T-cell (primary cell): ENCODE measurements at places on chromosomes 7 and 10.

GRCh38 chr10:43479275-43479674 is 42.4 kb downstream of the ZNF487 start:
- H3K27ac ChIP-seq = no peak overlapping the region
- no peak overlapping the region for H3K4me3 ChIP-seq
- H3K36me3 ChIP-seq = no peaks in the 10 kb centered on the region
- H3K4me1 ChIP-seq = no peaks in the 10 kb centered on the region
- H3K27me3 ChIP-seq = no peaks in the 10 kb centered on the region

DNA sequence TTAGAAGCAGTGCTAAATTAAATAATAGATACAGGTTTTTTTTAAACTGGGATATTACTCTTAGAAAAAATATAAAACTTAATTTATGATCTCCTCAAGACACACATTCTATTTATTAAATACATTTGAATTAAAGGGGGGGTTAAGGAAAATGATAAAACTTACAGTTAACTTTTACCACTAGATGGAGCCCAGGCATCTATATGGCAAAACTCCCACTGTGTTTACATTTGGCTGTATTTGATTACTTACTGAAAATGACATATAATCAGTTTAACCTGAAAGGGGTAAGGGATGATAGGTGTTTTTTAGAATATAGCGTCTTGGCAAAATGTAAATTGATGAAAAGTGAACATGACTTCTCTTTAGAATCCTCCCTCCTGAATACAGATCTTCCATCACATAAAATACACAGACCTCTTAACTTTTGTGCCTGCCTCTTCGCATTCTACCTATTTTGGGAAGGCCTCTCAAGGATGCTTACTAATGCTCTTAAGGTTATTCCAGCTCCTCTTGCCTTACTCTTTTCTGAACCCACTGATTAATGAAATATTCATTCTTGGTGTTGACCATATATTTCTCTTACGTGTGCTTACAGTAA is 235.7 kb downstream of the AGMO start:
- no peaks in the 10 kb centered on the region for H3K36me3 ChIP-seq
- DNase-seq = no peak
- no peaks in the 10 kb centered on the region for H3K4me1 ChIP-seq
- H3K27ac ChIP-seq = no peak overlapping the region

DNA sequence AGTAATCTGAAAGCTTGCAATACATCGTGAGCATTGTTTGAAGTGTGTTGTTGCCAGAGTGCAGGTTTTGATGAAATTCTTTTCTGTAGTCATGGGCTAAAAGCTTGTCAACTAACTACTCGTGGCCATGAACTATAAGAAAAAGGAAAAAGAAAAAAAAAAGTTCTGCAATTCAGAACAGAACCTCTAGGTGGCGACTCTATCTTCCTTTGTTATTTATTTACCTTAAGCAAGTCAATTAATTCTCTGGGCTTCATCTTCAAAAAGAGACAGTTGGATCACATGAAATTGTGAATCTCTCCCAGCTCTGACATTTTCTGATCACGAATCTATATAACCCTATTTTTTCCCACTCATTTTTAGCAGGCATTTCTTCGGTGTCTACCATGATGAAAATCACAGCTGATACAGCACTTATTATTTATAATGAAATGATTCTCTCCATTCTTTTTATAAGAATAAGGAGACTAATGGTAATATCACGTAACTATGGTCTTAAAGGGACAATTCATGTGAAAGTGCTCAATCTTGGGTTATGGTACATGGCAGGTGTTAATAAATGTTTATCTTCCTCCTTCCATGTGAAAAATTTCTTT is 18.8 kb downstream of the TMEM196 start:
- no peak overlapping the region for H3K4me3 ChIP-seq
- no peaks in the 10 kb centered on the region for H3K4me1 ChIP-seq
- no peaks in the 10 kb centered on the region for H3K27me3 ChIP-seq
- no peaks in the 10 kb centered on the region for H3K36me3 ChIP-seq
- no peak overlapping the region for H3K27ac ChIP-seq

DNA sequence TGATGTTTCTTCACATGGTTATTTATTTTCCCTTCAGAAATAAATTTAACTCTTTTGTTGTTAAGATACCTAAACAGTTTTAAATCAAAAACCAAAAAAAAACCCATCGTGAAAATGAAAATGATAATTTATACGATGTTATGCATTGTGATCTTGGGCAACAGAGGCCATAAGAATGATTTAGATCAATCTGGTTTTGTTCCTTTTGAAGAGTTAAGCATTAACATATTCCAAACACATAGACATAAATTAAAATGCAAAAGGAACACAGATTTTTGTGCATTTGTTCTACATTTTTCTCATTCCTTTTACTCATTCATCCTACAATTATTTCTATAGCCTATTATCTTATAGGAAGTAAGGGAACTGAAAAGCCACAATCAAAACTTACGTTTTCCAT is 226.1 kb upstream of the SEMA3D start:
- no peaks in the 10 kb centered on the region for H3K27me3 ChIP-seq
- no peaks in the 10 kb centered on the region for H3K4me1 ChIP-seq
- H3K4me3 ChIP-seq = no peak overlapping the region
- DNase-seq = no peak
- no peaks in the 10 kb centered on the region for H3K36me3 ChIP-seq

GRCh38 chr7:105021352-105021751 is 7.3 kb downstream of the KMT2E start:
- H3K4me1 ChIP-seq = peaks cover 19% of the 10 kb centered on the region
- H3K27me3 ChIP-seq = no peaks in the 10 kb centered on the region
- H3K27ac ChIP-seq = no peak overlapping the region
- DNase-seq = no peak
- H3K36me3 ChIP-seq = no peaks in the 10 kb centered on the region
- H3K4me3 ChIP-seq = no peak overlapping the region

GRCh38 chr10:55979203-55979602 is 381.9 kb downstream of the ZWINT start:
- H3K4me3 ChIP-seq = no peak overlapping the region
- H3K27me3 ChIP-seq = no peaks in the 10 kb centered on the region
- no peak overlapping the region for H3K27ac ChIP-seq
- no peaks in the 10 kb centered on the region for H3K36me3 ChIP-seq
- no peaks in the 10 kb centered on the region for H3K4me1 ChIP-seq

- no peaks in the 10 kb centered on the region for H3K27me3 ChIP-seq
- no peak overlapping the region for H3K27ac ChIP-seq
- DNase-seq = no peak
- H3K4me1 ChIP-seq = peaks cover 11% of the 10 kb centered on the region
- peak overlapping the region; percentile 77 for H3K4me3 ChIP-seq
- H3K36me3 ChIP-seq = no peaks in the 10 kb centered on the region
Measured at GRCh38 chr7:130667593-130668257, 823 bp downstream of the COPG2 start.

- no peak overlapping the region for H3K4me3 ChIP-seq
- H3K4me1 ChIP-seq = no peaks in the 10 kb centered on the region
- peaks cover 6% of the 10 kb centered on the region for H3K27me3 ChIP-seq
Measured at GRCh38 chr10:48600645-48601505, 4.0 kb downstream of the ARHGAP22 start.

DNA sequence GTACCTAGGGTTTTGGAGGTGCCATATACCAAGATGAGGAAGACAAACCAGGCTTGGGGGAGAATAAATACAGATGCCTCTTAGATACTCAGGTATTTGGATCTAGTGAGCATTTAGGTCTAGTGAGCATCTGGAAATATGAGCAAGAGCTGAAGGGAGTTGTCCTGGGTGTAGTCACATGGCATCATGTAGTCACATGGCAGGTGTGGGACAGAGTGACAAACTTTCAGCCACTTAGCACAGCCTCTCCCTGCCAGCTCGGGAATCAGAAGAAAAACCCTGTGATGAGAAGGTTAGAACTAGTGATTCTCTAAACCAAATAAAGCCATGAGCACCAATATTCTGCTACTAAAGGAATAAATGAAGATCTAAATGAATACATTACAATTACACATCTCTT is 24.3 kb downstream of the RGR start:
- no peaks in the 10 kb centered on the region for H3K4me1 ChIP-seq
- H3K36me3 ChIP-seq = no peaks in the 10 kb centered on the region
- no peak for DNase-seq
- no peaks in the 10 kb centered on the region for H3K27me3 ChIP-seq
- H3K27ac ChIP-seq = no peak overlapping the region

DNA sequence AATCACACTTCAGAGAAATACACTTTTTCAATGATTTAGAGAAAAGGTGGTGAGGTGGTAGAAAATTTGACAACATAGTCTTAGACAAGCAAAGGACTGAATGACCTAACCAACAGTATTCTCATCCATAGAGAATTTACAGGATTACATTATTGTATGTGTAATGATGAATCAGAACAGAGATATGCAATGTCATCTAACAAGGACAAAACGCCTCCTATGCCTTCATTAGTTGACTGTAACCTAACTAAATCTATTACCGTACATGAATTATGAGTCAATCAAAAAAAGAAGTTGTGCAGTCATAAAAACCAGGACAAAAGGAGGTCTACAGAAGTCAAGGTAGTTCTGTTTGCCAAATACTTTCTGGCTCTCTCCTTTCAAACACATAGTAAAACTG is 66.5 kb downstream of the RAB11FIP2 start:
- H3K4me1 ChIP-seq = no peaks in the 10 kb centered on the region
- no peak overlapping the region for H3K4me3 ChIP-seq
- DNase-seq = no peak
- no peak overlapping the region for H3K27ac ChIP-seq

DNA sequence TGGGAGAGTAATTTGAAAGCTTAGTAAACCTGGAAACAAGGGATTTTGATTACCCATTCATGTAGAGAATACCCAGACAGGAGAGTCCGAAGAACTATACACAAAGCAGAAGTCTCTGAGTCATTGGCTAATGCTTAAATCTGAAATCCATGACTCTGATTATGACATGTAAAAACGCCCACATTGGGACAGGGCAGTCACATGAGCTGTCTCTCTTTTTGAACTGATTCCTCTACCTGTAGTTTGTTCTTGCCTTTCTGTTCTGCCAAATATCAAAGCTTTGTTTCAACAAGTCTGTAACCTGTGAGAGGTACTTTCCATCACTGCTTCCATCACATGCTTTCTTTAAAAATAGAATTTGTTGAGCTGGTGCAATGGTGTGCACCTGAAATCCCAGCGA is 4.3 kb upstream of the GPNMB start:
- no peaks in the 10 kb centered on the region for H3K36me3 ChIP-seq
- no peak overlapping the region for H3K4me3 ChIP-seq
- DNase-seq = no peak

DNA sequence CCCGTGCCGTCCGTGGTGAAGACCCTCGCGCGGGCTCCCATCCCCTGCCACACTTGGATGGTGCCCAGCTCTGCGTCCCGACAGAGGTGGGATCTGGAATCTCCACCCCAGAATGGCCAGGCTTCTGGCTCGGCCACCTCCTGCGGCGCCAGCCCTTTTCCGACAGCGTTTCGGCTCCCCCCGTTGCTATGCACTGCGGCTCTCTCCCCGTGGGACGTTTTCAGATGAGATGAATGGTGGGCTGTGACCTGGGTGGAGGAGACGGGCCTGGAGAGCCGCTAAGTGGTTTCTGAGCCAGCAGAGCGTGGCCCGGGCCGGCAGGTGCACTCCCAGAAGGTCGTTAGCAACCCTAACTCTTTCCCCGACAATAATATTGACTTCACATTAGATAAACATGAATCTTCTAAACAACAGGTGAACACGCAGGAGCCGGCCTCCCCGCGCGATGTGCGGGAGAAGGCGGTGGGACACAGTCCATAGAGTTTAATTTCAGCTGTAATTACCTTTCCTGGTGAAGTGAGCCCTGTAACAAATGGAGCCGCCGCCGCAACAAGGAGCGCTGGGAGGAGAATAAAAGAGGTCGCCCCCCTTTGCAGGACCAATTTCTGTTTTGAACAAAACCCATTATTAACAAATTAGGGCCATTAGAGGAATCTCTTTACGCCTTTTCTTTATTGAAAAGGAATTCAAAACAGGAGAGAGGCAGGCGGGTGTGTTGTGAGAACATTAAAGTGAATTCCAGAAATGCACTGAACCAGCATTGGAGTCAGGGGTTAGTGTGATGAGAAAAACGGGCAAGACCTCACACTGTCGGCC is 294.3 kb upstream of the PFKP start:
- H3K27ac ChIP-seq = no peak overlapping the region
- DNase-seq = no peak
- H3K4me3 ChIP-seq = no peak overlapping the region
- no peaks in the 10 kb centered on the region for H3K36me3 ChIP-seq
- H3K27me3 ChIP-seq = no peaks in the 10 kb centered on the region
- H3K4me1 ChIP-seq = no peaks in the 10 kb centered on the region

GRCh38 chr7:26512737-26513136 is 221.1 kb downstream of the SNX10 start:
- H3K27me3 ChIP-seq = peaks cover 9% of the 10 kb centered on the region
- no peak overlapping the region for H3K27ac ChIP-seq
- no peaks in the 10 kb centered on the region for H3K36me3 ChIP-seq
- H3K4me1 ChIP-seq = no peaks in the 10 kb centered on the region
- H3K4me3 ChIP-seq = no peak overlapping the region
